Stimulated activated CD4-positive, alpha-beta T cell treated with anti-CD3 and anti-CD28 coated beads, TNF-alpha, amount 100 ng/mL, for 4 hours (primary cell): ENCODE measurements at places on chromosomes 4 and X.

- DNase-seq, result no peak
Observed at GRCh38 chr4:11397146-11397545, 31.5 kb downstream of the HS3ST1 start.

- no peak for DNase-seq
Observed at GRCh38 chr4:186904101-186904500, 180.4 kb upstream of the FAT1 start.

GRCh38 chrX:44507292-44507691 lies 35.4 kb downstream of the FUNDC1 start:
- no peak for DNase-seq

- no peak for DNase-seq
Observed at GRCh38 chr4:142367418-142368180, 478.5 kb downstream of the INPP4B start.

- DNase-seq, result no peak
Observed at GRCh38 chrX:123909523-123909922, 49.7 kb downstream of the XIAP start.

DNA sequence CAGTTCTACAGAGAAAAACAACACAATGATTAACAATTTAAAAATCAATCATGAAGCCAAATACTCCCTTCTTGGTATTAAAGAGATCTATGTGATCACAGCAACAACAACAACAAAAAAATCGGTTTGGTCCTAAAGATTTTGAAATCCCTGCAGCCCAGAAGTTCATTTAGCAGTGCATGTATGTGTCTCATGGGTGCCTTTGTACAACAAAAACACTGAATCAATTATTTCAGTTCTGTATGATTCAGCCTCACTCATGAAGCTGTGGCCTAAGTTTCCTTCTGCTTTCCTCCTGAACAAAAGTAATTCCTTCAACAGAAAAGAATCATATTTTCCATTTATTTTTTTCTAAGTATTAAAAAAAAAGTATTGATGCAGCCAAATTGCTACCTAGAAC lies 393.4 kb upstream of the NDST3 start:
- no peak for DNase-seq

DNA sequence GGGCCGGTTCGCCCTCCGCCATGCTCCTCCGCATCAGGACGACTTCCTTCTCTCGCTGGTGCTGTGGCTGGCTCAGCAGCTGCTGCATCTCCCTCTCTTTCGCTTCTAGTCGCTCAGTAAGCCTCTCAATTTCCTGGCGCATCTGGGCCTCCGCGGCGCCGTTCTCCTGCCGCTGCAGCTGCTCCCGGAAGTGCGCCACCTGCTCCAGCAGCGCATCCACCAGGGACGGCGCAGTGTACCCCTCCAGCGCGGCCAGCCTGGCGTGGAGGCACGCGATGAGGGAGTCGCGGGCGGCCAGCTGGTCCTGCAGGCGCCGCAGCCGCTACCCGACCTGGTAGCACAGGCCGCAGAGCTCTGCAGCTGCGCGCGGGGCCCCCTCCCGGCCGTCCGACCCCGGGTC lies 97.4 kb upstream of the MED14 start:
- DNase-seq, result no peak

GRCh38 chrX:130330706-130331105 lies 9.0 kb upstream of the SLC25A14 start:
- no peak for DNase-seq

DNA sequence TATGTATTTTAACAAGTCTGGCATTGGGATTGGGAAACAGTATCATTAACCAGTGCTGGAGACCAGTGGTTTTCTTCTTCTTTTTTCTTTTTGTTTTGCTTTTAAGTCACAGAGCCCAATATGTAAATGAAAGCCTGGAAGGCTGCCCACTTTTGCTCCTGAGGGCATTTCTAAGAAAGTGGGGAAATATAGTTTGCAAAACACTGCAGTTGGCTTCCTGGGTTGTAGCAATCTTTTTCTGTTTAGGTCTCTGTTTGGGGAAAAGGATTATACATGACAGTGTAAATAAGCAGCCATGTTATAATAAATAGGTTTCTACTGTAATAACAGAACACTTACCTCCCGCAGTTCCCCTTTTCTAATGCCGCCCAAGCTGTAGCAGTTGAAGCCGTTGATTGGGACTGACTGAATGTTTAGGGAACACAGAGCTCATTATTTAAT lies 105.5 kb downstream of the TMEM164 start:
- no peak for DNase-seq

GRCh38 chr4:143346206-143346605 lies 9.5 kb downstream of the GAB1 start:
- DNase-seq, result no peak

DNA sequence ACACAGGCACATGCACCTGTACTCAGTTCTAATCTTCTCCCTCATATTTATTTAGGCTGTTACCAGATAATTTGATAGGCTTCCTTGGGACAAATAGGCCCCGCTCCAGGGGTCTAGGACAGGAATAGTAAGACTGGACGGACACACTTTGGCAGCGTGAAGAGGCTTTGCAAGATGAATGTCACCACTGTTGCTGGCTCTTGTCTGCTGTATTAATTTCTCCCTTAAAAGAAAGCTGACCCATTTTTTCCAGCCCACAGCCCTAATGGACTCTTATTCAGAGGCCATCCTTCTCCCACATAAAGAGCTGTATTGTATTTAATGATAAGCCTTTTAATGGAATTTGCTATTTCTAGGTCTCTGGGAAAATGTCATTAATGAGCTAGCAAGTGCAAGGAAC lies 18.0 kb downstream of the FAM184B start:
- DNase-seq, result no peak

GRCh38 chrX:48676893-48677270 lies 6.7 kb upstream of the WAS start:
- DNase-seq, result no peak

GRCh38 chr4:87360338-87360935 lies 30.6 kb downstream of the HSD17B11 start:
- DNase-seq, result no peak

DNA sequence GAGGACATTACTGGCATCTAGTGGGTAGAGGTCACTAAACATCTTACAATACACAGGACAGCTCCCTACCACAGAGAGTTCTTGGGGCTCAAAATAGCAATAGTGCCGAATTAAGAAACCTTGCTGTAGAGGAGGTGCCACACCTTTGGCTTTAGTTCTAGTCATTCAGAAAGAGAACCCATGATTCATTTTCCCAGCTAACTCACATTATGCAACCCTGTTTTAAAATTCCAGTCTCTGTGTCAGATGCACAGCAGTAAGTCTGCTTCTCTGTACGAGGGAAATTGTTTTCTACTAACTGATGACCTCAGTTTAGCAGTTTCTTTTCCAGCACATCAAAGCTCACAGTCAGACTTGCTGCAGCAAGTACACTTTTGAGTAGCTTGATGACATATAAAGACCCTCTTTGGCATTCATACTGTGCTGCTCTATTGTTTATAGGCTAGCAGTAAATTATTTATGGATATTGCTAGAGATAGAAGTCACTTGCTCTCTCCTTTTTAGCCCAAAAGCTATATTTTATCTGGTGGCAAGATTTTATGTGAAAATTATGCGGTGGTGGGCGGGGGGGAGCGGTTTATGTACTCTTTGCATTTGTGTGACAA lies 487.8 kb upstream of the MAGEB18 start:
- DNase-seq, result no peak

GRCh38 chrX:37976153-37976552 lies 30.2 kb upstream of the SYTL5 start:
- DNase-seq, result no peak

- no peak for DNase-seq
Observed at GRCh38 chrX:136616987-136617685, 30.8 kb upstream of the CD40LG start.

DNA sequence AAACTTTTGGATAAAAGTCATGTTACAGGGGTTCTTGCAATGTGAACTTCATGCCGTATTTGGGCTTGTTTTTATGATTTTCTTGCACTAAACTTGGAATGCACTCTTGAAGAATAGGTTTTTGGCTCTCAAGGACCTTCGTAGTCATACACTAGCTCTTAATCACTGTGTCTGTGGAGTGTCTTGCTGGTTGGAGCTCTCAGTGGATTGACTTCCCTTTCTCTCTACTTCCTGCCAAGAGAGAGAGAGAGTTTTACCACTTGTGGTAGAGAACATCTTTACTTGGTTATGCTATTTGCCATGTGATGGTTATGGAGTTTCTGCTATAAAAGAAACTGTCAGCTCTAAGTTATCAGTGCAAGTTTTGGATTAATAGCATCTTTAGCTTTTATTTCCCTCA lies 112.4 kb downstream of the BMPR1B start:
- DNase-seq, result no peak

GRCh38 chrX:1394731-1395501 lies 3.0 kb upstream of the SLC25A6 start:
- DNase-seq, result no peak

DNA sequence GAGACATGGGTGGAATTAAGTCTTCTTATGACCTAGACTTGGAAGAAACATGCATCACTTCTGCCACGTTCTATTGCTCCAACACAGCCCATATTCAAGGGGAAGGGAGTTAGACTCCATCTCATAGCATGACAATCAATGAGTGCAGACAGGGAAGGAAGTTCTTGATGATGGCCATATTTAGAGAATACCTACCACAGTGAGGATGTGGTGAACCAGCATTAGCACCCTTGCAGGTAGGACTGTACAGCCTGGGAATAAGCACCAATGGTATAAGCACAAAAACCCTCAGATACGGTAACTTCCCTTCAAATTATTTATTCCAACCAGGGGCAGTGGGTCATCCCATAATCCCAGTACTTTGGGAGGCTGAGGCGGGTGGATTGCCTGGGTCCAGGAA lies 29.8 kb downstream of the PAGE2 start:
- no peak for DNase-seq

GRCh38 chr4:135365065-135365464 lies 1163.5 kb upstream of the PABPC4L start:
- DNase-seq, result no peak

DNA sequence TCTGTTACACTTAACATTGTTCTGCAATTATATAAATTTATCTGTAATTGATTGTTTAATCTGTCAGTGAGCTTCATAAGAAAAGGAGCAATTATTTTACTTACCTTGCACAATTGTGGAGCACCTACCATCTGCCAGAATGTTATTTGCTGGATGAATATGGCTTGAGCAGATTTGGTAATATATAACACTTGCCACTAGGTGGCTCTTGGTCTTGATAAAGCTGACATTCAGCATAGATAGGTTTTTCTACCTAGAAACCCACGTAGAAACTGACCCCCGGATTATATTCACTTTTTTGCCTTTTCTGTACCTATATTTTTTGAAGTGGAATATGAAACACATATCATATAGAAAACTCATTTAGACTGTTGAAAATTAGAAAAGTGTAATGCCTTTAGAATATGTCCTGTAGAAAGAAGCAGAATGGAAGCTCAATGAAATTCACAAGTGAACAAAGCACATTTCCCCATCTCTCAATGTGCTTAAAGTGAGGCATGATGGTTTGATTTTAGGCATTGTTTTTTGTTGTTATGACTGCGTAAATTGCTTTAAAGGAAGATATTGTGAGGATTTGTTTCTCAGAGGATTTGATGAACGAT lies 9.5 kb downstream of the RBPJ start:
- no peak for DNase-seq
